ENCODE measurements at places on chromosomes 16 and 17.

- DNase-seq, result no peak
These were observed 24.0 kb upstream of the SALL1 start for GRCh38 chr16:51175081-51175480.

GRCh38 chr17:68657166-68657565 is 56.0 kb upstream of the FAM20A start:
- no peak for DNase-seq

- no peak for DNase-seq
These were observed 120.9 kb upstream of the CPHXL start for GRCh38 chr16:75847172-75847571.

- no peak for DNase-seq
These were observed 5.6 kb downstream of the DUS1L start for GRCh38 chr17:82060001-82060380.

DNA sequence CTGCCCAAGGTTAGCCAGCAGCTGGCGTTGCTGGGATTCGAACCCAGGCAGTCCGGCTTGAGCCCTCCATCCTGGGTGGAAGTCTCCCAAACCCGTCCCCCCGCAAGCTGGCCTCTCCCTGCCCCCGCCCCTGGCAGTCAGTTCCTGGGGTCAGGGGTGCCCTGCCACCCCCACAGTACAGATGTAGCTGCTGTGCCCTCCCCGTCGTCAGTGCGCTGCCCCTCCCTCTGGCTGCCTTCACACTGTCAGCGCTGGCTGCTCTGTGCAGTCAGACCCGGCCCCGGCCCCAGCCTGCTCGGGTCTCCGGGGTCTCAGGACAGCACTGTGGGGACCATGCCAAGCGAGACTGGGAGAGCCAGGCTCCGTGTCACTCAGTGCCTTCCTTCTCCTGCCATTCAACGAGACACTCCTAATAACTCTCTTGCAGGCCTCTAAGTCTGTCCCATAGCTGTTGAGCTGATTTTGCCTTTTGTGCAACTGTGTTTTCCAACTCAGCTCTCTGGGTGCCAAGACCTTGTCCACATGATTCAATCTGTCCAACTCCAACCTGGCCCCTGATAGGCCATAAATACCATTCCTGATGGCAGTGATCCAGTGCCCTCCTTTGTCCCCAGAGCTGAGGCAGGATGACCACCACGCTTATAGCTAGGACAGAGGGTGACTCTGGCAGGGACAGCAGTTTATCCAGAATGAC is 55.5 kb upstream of the IL34 start:
- DNase-seq, result no peak

GRCh38 chr17:55774846-55775271 is 24.0 kb downstream of the PCTP start:
- no peak for DNase-seq

- no peak for DNase-seq
These were observed 20.5 kb upstream of the VAT1L start for GRCh38 chr16:77767826-77768225.
